ENCODE measurements at places on chromosomes 5 and 9.

DNA sequence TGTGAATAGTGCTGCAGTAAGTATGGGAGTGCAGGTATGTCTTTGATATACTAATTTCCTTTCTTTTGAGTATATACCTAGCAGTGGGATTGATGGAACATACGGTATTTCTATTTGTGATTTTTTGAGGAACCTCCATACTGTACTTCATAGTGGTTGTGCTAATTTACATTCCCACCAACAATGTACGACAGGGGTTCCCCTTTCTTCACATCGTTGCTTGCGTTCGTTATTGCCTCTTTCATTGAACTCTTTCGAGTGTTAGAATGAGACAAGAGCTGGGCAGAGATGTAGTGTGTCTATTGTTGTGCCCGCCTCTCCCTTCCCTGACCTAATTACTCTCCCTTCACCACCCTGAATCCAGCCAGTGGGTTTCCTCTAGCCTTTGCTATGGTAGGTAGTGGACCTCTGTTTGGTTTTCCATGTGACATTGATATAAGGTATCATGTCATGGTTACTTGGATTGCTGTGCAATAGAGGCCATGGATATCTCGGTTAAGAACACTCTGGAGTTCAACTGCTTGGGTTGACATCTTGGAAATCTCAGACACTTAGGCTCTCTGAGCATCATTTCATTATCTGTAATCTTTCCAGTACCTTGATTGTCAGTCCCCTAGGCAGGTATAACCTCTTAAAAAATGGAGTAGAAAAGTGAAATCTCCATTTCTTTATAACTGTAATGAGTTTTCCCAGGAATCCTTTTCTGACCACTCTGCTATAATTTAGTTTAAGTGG is 19.5 kb downstream of the AOPEP start:
- DNase-seq: no peak

GRCh38 chr9:119117409-119117808 is 251.8 kb downstream of the BRINP1 start:
- no peak for DNase-seq

- DNase-seq: no peak
These were observed 75.6 kb upstream of the SLC12A2 start for GRCh38 chr5:128007939-128008338.

- DNase-seq: no peak
These were observed 197.0 kb downstream of the MCTP1 start for GRCh38 chr5:95087816-95088317.

GRCh38 chr5:177288191-177288590 is 15.3 kb downstream of the RAB24 start:
- no peak for DNase-seq

- DNase-seq: no peak
These were observed 440.7 kb downstream of the DMAC1 start for GRCh38 chr9:7358876-7359275.

GRCh38 chr9:133493845-133494540 is 15.1 kb upstream of the SLC2A6 start:
- no peak for DNase-seq

DNA sequence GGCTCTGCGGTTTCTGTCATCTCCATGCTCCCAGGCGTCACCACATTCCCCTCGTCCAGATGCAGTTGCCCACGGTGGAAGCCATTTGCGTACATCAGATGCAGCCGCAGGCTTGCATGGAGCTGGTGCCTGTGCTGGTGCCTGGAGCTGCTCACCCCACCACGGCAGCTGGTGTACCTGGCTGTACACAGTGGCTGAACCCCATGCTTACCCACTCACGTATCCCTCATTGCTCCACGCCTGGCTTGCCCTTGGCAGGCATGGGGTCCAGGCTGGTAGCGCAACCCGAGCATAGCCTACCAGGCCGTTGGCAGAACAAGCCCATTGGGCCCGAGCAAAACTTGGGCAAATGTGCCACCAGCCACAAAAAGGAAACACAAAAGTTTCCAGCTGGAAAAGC is 159.5 kb downstream of the GHR start:
- no peak for DNase-seq

- DNase-seq: no peak
These were observed 16.5 kb upstream of the SPDL1 start for GRCh38 chr5:169567079-169567478.

- no peak for DNase-seq
These were observed 337.5 kb downstream of the ZNF608 start for GRCh38 chr5:124408738-124409453.

DNA sequence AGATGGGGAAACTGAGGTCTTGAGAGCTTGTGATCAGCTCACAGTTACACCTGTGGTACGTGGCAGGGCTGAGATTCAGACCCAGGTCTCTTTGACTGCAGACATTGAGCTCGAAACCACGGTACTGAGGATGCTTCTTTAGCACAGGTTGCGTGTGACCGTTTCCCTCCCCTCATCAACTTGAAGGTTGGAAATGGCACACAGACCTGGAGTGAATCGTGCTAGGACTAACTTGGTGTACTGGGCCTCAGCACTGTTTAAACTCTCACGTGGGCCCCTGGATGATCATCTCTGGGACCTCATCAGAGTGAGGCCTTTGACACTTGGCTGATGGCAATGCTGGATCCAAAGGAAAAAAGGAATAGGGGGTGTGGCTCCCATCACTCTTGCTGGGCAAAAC is 106.0 kb downstream of the MVB12B start:
- DNase-seq: no peak

- DNase-seq: no peak
These were observed 210.1 kb upstream of the CHD1 start for GRCh38 chr5:99138911-99139310.

DNA sequence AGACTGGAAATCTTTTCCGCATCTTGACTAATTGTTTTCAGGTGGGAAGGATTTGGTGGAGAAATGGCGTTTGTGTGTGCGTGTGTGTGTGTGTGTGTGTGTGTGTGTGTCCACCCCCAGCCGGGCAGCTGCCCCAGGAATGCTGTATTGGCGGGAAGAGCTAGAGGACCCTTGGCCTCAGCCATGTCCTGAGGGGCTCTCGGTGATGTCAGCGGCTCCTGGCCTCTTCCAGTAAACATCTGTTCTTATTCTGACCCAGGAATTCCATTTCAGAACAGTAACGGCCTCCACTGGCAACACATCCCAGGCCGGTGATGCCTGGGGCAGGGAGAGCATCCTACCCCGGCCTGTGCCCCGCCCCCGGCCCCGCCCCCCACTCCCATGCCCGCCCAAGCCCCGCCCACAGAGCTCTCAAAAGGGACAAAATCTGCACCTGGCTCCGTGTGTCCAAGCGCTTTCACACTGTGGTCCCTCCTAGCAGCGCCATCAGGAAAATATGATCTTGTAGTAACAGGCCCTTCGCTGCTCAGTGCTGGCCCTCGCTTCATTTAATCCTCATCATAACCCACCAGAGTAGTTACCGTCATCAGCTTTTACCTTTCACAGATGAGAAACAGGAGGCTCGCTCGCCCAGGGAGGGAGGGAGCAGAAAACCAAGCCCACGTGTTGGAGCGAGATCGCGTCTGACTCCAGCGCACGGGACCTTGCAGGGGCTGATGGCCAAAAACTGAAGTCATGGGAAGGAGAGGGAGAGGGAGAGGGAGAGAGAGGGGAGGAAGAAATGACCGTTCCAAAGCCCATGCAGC is 18.9 kb downstream of the ADAMTS2 start:
- DNase-seq: no peak

- no peak for DNase-seq
These were observed 231.0 kb downstream of the ESM1 start for GRCh38 chr5:54754420-54754819.

- DNase-seq: no peak
These were observed 20.3 kb upstream of the PCDH1 start for GRCh38 chr5:141898448-141899049.

DNA sequence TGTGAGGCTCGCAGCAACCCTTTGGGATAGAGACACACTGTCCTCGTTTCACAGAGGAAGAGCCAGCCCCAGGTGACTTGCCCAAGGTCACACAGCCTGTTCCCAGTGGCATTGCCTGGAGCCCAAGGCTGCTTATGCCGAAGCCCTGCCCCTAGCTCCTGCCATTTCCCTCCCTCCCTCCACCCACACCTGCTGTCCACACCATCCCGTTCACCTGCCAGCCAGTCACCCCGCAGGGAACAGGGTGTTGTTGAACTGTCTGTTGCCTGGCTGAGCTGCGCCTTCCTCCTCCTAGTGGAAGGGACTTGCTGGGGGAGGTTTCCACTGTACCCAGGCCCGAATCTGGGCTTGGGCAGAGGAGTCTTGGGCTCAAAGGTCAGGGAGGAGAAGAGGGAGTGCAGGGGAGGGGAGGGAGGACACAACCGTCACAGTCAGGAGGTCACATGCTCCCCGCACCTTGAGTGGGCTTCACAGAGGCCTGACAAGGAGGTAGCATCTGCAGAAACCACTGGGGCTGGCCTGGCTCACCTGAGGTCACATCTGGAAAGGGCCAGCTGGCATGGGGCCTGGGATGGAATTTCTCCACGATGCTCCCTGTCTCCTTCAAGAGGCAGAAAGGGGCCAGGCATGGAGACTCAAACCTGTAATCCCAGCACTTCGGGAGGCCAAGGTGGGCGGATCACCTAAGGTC is 6.3 kb downstream of the TTC16 start:
- DNase-seq: no peak

GRCh38 chr9:82934949-82935348 is 128.0 kb downstream of the RASEF start:
- DNase-seq: no peak

GRCh38 chr5:180208435-180209081 is 453 bp downstream of the RASGEF1C start:
- no peak for DNase-seq

GRCh38 chr5:154627698-154628678 is 127.2 kb upstream of the LARP1 start:
- no peak for DNase-seq

DNA sequence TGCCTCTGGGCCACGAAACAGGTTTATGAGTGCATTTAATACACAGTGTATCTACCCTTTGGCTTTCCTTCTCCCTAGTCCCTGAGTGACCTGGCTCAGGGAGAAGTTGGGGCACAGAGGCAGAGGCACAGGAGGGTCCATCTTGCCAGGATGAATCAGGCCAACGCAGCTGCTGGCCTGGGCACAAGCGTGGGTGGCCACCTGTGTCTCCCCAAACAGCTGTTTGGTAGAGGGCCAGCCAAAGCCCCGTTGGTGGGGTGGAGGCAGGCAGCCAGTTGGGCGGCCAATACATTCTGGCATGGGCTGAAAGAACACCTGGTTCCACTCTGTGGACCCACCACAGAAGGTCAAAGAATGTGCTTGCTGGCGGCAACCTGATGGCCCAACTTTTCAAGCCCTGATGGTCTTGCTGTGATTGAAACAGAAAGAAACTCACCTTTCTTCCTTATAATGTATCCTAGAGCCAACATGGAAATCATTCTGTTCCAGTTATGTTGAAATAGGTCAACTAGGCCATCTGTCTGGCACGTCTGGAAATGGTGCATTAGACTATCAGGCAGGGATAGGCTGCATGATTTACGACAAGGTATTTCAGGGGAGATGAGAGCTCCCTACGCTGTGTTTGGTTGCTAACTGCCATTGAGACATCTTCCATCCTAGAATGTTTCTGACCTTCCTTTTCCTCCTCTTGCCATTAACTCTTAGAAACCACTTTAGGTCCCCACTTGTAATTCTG is 337.4 kb downstream of the ADAMTS6 start:
- DNase-seq: no peak

GRCh38 chr9:124441291-124441690 is 9.0 kb upstream of the ADGRD2 start:
- DNase-seq: no peak

DNA sequence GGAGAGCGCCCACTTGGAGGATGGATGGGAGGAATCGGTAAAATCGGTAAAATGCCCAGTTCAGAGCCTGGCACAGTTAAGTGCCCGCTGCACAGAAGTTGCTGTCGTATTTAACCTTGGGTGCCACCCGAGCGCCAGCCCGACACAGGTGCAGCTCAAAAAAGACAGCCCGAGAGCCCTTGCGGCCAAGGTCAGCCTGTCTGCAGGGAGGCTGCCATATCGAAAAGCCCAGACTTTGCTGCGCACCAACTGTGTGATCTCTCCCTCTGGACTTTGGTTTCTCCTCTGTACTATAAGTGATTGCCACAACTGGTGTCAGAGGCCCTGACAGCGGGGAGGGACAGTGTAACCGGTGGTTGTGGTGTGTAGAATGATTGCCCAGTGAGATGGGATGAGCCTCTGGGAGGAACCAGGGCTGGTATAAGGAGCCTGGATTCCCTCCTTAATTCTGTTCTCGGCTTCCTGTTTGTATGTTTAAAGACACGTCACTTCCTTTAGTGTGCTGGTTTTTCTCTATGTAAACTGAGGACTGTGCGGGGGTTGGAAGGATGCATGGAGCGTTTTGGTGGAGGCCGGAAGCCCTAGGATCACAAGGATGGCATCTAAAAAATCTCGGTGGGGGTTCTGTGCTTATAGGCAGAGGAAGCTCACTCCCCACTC is 792 bp downstream of the NTMT1 start:
- no peak for DNase-seq

GRCh38 chr5:133708331-133708850 is 96.0 kb upstream of the FSTL4 start:
- DNase-seq: no peak

DNA sequence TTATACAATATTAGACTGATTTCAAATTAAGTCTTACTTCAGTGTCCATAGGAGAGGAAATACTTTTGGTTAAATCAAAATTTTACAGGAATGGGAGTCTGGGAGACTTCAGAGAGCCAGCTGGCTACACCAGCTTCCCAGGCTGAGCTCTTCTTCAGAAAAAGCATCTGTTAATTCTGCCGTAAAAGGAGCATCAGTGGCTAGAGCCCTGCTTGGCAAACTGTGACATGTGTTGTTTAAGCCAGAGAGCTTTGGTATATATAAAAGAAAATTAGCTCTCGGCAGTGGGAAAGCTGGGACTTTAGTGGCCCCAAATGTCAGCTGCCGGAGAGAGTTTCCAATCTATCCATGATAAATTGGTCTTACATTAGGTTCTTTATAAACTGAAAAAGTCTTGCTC is 378.8 kb upstream of the TUSC1 start:
- no peak for DNase-seq

- DNase-seq: no peak
These were observed 443.4 kb upstream of the ST8SIA4 start for GRCh38 chr5:101346447-101346846.

DNA sequence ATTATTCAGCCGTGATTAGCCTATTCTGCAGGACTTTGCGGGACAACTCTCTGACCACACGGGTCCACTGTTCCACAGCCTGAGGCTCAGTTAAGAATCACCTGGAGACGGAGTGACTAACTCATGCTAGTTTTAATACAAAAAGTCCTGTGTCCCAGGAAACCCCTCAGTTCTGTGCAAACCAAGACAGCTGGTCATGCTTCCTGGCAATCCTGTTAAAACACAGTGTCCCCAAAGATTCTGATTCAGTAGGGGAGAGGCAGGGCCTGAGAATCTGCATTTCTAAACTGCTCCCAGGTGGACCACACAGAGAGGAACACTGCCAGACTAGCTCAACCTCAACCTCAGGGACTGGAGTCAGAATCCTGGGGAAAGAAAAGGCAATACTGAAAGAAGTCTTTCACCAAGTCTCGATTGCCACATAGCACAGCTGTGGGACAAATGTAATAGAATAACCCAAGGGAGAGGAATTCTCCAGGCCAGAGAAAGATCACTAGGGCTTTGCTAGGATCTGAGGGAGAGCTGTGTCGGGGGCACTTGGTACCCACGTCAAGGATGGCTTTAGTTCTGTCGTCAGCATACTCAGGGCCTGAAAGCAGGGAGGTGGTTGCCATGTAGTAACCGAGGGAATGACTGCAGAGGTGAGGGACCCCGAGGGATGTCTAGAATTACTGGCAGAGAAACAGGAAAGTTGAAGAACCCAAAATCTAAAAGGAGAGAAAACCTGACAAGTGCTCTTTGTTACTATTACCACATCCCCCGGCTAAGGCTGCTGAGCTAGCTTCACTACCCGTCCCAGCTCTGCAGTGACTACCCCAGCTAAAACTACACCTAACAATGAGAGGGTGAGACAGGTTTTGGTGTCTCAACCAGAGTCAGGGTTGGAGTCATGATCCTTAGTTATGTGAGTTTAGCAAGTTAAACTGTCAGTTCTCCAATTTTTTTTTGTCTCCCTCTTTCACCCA is 8.6 kb downstream of the SUSD1 start:
- no peak for DNase-seq

Measured in stimulated activated CD8-positive, alpha-beta memory T cell treated with anti-CD3 and anti-CD28 coated beads, Interleukin-4, amount 100 ng/mL, for 1 hour (primary cell).